Left colon (tissue), 2 donors: ENCODE measurements at places on chromosomes 2 and 18. TPM values are rescaled to one million over a fixed set of nuclear protein-coding genes. Genes with fewer than 3 reads are reported as not detected.

UBE2E3 gene
- total RNA-seq: 54.6 TPM

SP100 gene
- total RNA-seq: 69.3 TPM

DCDC2C gene
- total RNA-seq: not detected

DNA sequence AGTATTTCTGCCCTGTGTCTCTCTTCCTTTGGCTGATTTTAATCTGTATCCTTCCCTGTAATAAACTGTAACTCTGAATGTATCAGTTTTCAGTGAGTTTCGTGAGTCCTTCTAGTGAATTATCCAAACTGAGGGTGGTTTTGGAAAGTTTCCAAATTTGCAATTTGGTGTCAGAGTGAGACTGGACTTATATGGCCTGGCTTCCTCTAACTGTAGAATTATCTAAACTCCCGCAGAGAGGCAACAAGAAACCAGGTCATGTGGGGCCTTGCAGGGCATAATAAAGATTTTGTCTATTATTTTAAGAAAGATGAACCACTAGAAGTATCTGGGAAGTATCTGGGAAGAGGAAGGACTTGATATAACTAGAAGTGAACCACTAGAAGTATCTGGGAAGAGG is 95.3 kb upstream of the RNF152 start:
- DNase-seq: no peak

GRCh38 chr2:149087751-149088150 is 49.3 kb downstream of the LYPD6B start:
- DNase-seq: no peak

DNA sequence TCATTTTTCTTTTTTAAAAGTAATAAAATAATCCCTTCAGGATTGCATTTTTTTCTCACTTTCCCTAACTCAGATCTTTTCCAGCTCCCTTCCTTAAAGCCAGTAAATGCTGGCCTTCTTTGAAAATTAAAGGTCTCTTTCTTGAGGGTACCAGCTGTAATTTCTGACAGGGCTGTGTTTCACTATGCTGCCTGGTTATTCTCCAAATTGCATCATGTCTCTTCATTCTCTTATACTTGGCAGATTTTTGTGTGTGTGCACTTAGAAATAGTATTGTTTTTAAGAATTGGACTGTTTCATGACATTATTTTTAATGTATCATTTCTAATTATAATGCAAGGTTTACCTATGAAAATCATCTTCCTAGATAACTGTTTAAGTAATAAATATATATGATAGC is 72.0 kb upstream of the EPB41L5 start:
- no peak for DNase-seq

DNA sequence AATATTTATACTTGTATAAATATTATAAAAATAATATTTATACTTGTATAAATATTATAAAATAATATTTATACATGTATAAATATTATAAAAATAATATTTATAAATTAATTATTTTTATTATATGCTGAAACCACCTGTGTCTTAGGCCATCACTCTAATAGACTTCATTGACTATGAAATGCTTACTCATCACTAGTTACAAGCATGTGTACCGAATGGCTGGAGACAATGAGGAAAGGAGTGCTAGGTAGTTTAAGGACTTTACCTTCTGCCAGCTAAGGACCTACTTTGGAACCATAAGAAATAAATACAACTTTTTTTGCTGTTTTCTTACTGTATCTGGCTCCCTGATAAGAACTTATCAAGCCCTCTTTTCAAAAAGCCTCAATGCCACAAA is 228.8 kb downstream of the LRRTM1 start:
- no peak for DNase-seq

- no peak for DNase-seq
Observed at GRCh38 chr18:56382541-56382940, 255.9 kb downstream of the TXNL1 start.

DNA sequence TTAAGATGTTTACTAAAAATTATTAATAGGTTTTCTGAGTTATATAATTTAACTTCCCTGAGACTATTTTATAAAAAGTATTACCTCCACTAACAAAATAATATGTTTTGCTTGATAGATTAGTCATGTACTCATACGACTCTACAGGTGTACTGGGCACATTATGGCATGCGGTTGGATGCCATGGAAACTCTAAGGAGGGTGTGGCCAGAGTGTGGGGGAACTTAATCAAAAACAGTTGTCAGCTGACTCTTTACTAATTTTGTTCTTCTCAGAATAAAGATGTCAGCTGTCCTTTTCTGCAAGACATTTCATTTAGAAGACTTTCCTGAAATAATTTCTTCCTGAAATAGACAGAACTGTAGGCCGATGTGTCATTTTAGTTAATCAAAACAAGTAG is 228.3 kb upstream of the SIX3 start:
- no peak for DNase-seq

DNA sequence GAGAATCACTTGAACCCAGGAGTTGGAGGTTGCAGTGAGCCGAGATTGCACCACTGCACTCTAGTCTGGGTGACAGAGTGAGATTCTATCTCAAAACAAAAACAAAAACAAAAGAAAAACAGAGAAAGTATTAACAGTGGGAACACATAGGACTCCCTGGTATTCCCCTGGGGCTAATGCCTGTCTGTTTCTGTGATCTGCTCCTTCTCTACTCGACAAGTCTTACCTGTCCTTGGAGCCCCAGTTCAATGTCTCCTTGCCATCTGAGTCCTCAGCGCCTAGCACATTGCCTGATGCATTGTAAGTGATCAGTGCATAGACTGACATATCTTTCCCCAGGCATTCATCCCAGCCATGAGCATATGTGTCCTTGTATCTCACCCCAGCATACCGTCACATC is 85.8 kb downstream of the ASAP2 start:
- no peak for DNase-seq

- DNase-seq: no peak
Observed at GRCh38 chr18:73785300-73785699, 362.3 kb downstream of the FBXO15 start.

GRCh38 chr2:45210462-45211195 is 201.4 kb upstream of the SIX2 start:
- no peak for DNase-seq

DNA sequence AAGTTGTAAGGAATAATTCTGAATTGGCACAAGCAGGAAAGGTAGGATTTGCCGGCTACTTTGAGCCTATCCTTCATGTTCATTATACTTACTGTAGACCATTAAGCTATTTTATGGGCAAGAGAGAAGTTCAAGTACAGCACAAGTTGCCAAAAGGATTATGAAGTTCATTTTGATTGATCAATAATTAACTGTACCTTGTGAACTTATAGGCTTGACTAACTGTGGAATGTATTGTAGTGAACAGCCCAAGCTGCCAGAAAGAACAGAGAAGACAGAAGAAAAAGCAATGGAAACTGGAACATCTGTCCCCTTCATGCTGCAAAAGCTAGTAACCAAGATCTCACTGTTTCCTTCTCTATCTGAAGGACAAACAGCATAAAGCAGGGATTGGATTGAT is 810.1 kb upstream of the ZEB2 start:
- no peak for DNase-seq
